ENCODE measurements at places on chromosomes 11 and 22.

DNA sequence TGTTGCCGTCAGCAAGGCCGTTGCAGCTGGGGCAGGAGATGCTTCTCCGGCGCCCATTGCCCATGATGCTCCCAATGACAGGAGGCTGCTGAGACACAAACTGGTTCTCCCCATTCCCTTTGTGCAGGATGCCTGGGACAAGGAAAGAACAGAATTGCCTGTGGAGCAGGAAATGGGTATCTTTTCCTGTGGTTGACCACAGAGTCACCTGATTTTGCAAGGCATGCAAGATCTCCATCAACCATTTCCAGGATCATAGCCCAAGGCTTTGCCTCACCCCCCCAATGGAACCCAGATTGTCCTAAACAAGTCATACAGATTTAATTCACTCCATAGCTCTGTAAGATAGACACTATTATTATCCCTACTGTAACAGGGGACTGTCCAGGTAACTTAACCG is 148.1 kb upstream of the NARS2 start:
- DNase-seq = no peak

- no peak for DNase-seq
These were observed 23.9 kb upstream of the CCDC86 start for GRCh38 chr11:60818057-60818456.

DNA sequence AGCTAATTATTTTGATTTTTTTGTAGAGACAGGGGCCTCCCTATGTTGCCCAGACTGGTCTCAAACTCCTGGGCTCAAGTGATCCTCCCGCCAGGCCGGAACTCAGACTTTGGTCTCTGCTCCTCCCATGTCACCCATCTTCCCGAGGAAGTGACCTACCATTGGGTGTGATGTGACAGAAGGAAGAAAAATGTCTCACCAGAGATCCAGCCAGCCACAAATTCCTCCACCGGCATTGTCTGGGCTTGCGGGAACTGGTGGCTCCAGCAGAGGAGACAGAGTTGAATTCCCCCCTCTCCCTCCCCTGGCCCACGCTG is 772 bp downstream of the SLC25A45 start:
- DNase-seq = no peak

GRCh38 chr11:4092026-4092425 is 2.6 kb upstream of the RRM1 start:
- DNase-seq = no peak

DNA sequence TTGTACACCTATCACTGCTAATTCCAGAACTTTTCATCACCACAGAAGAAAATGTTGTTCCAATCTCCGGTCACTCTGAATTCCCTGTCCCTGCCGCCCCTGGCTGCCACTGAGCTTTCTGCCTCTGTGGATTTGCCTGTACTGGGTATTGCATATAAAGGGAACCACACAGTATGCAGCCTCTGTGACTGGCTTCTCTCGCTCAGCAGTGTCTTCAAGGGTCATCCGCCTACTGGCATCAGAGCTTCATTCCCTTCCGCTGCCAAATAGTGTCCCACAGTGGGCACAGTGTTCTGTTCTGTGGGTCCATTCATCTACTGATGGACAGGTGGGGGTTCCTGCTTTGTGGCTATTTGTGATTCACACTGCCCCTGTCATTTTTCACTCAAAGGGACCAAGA is 5.3 kb downstream of the DHCR7 start:
- DNase-seq = no peak

DNA sequence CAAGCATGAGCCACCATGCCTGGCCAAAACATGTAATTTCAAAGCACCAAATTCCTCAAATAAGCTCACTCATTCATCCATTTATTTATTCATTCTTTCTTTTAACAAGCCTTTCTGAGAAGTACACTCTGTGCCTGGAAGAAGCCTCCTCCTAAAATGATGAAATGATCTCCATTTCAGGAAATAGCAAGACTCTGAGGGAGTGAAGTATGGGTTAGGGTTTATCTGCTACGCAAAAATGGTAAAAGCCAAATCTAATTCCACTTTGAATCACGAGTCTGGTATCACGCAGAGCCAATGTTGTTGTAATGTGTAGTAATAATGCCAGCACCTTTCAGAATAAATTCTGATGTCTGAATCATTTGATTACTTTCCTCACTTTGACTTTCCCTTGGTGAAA is 1041.8 kb downstream of the LRRC4C start:
- DNase-seq = no peak

GRCh38 chr11:64324692-64325469 is 7.0 kb downstream of the PRDX5 start:
- no peak for DNase-seq

DNA sequence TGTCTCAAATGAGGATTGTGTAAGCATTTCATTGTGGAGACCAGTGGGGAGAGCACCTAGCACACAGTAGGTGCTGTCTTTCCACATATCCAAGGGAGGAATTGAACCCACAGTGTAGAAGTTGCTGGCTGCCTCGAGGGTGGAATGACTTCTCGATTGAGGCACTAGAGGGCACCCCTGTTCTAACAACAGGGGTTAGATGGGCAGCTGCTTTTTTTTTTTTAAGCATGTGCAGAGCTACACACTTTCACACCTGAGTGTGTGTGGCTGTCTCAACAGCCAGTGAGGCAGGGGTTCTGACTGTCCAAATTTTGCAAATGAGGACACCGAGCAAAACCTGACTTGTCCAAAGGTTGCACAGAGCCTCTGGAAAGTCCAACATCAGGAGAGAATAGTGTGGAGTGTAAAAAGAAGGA is 118.2 kb upstream of the CRYBB3 start:
- DNase-seq = no peak

DNA sequence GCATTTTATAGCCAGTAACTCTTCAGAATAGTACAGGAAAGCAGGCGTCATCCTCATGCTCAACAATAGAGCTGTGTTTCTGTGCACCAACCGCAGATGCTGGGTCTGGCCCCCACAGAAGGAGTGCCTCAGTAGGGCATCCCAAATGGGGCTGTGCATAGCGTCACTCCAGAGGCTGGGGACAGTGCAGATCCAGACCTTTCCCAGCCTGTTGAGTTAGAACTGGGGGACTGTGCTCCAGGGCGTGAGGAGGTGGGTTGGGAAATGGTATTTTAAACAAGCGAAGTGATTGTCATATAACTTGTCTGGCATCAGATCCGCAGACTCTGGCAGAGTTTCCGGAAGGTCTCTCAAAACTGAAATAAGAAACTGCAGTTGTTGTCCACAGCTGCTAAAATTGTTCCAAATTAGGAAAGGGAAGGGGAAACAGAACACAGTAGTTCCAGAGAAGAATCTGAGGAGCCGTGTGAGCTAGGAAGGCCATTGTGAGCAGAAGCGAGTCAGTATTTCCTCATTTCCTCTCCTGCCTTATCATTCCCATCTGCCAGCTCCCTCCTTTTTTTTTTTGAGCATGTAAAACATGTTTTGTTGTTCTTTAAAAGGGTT is 52.2 kb downstream of the JAM3 start:
- no peak for DNase-seq

GRCh38 chr11:20201231-20201630 is 41.0 kb upstream of the DBX1 start:
- no peak for DNase-seq

DNA sequence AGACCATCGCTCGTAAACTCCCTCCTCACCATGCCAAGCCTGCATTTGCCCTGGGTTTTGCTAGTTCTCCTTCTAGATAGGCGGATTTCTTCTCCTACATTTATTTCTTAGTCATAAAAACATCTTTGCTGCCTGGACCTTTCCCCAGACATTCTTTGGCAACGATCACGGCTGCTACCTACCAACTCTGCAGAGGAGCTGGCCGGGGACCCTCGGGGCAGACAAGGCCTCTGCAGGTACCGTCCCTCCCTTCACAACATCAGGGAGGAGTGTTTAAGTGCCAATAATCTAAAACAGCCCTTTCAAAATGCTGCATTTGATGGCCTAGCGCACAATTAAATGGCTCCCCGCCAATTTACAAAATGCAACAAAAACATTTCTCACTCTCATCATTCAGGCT is 34.4 kb downstream of the BRD1 start:
- DNase-seq = no peak

GRCh38 chr11:40763046-40763445 is 696.4 kb downstream of the LRRC4C start:
- no peak for DNase-seq

DNA sequence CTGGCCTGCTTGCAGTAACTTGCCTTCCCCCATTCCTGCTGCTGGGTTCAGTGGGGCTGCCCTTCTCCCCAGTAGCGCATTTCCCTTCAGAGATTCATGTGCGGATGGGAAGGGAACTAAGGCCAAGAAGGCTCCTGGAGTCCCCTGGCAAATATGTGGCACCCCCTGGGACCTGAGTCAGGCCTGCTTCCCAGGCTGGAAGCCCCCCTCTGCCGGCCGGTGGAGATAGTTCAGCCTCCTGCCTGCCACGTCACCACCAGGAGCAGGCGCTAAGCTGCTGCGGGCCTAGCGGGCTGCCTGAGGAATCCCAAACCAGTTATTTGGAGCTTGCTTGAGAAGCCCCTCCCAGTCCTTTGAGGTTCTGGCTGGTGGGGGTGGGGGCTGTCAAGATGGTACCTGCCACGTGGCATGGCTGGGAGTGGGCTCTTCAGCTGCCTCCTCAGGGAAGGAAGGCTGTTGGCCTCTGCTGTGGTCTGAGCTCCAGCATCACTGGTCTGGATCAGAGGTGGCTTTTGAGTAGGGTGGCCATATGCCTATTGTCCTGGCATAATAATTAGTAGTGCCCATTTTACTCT is 2.0 kb downstream of the SERPINH1 start:
- DNase-seq = no peak

GRCh38 chr22:43276321-43276720 is 66.9 kb downstream of the SCUBE1 start:
- DNase-seq = no peak

GRCh38 chr11:74780248-74781005 is 31.8 kb downstream of the RNF169 start:
- DNase-seq = no peak

DNA sequence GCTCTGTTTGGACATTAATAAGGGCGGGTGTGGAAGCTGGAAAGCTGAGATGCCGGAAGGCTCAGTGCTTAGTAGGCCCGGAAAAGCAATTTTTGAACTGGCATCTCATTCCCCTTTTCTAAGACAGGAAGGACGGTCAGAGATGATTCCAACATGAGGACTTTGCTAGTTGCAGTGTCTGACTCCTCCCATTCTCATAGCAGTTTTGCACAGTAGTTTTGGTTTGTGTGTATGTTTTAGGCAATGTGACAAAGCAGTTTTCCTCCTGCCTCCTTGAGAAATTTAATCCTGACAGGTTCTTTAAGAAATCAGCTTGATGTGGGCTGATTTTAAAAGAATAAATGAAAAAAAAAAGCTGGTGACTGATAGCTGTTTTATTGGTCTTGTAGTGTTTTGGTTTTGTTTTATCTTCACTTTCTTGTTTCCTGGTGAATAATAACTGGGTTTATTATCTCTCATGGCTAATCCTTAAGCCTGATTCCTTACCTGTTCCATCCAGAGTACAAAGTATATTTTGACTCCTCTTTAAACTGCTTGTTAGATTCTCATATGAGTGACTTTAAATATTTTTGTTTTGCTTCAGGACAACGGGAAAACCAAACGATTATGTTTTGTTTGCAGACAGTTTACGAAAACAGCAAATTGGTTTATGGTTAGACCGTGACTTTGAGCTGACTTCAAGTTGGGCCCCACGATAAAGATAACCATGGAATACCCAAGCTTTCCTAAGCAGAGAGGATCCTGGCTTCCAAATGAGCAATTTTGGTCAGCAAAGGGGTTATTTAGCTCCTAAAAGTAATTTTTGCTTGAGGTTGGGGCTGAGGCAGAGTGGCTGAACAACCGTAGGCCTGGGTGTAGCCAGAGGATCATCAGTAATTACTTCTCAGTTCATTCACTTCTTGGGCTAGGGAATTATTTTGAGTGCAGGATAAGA is 3.4 kb downstream of the PTPRJ start:
- no peak for DNase-seq

- DNase-seq = no peak
These were observed 17.4 kb downstream of the LIMK2 start for GRCh38 chr22:31229402-31230079.

- no peak for DNase-seq
These were observed 88.1 kb downstream of the SBF2 start for GRCh38 chr11:10205928-10206327.

- no peak for DNase-seq
These were observed 30.1 kb downstream of the GRAMD4 start for GRCh38 chr22:46650078-46650810.

DNA sequence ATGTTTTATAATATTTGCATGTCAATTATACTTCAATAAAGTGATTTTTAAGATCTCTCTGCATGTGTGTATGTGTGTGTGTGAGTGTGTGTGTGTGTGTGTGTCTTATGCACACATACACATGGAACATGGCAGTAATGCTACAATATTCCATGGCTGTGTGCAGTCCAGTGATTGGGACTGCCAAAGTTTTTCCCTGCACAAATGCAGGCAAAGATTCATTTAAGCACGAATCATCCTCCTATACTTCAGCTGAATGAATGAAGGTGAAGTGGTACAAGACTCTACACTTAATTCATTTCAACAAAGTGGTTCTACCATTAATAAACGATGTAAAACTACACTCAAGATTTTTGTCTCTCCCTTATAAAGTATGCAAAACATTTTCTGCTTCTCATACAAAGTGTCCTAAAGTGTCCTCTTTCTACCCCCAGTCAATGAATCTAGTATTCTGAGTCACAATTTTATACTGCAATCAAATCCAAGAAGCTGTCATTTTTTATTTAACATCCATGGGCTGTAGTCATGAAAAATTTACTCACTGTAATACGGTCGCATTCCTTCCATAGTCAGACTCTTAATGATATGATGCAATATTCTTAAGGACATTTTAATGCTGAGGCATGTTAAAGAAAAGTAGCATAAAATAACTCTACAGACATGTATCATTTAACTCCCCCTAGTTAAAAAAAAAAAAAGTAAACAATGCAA is 132.4 kb downstream of the TTC28 start:
- DNase-seq = no peak

- no peak for DNase-seq
These were observed 51.0 kb downstream of the MIAT start for GRCh38 chr22:26708256-26709009.

DNA sequence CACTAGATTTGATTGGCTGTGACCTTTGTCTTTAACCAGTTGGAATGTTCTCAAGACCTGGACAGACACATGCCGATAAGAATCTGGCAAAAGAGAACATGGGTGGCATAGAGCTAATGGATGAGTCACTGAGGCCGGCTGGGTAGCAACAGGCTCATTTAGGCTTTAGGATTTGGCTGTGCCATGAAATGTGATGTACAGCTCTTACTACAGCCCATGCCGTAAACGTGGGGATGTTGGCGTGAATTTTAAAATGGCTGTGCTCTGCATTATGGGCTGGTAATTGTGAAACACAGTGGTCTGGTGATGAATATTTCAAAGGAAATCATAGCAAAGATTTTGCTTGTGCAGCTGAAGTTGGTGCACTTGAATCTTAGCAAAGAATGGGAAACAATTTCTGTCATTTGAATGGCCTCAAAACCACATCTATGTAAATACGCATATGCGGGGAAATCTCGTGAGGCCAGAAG is 332.4 kb downstream of the TBC1D22A start:
- DNase-seq = no peak

DNA sequence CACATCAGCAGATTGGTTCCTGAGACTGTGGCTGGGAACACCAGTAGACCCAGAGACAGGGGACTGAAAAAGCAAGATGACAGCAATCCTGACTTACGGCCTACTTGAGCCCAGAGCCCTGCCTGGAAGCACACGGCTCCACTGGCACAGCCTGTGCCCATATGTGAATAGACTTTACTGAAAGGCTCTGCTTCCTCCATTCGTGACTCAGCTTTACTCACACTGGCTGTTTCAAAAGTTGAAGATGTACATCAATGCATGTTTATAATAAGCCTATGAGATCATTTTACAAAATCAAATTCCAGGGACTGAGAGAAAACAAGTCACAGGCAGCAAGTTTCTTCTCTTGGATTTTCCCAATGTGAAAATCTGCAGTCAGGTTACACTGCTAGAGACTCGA is 134.6 kb upstream of the TEAD1 start:
- DNase-seq = no peak

GRCh38 chr11:44531636-44532035 is 33.8 kb upstream of the CD82 start:
- DNase-seq = no peak
